ENCODE measurements at places on chromosomes 1 and 21. TPM values are rescaled to one million over a fixed set of nuclear protein-coding genes. Genes with fewer than 3 reads are reported as not detected.
A peak's percentile ranks its signal among the peaks of the same experiment; 100 is the strongest.

GRCh38 chr1:182325339-182325738 lies 66.3 kb downstream of the GLUL start:
- DNase-seq: no peak

The LCE1A gene
- total RNA-seq: not detected

DNA sequence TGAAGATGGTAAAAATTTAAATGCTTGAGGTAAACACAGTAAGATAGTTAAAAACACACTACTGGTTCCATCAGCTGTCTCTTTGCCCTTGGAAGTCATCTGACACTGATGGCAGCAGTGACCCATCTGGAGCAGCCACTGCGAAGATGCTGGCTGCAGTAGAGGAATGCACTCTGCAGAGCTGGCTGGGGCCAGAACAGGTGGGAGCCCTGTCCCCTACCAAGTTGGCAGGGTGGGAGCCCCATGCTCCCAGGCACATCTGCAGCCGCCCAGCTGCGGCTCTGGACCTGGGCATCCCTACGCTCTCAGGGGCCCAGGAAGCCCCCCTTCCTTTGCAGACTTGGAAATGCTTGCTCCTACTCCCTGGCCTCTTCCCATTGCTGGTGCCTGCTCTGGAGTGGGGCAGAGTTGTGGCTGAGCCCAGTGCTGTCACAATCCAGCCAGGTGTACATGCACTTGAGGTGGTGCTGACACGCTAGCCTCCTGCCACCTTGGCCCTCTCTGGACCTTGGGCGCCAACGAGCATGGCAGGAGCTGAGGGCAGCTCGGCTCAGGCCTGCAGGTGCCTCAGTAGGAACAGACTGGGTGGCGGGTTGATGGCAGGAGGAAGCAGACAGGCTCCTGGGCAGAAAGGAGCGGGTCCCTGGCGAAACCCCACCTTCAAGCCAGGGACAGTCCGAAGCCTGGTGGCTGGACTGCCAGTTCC lies 227.0 kb downstream of the FGGY start:
- no peak for DNase-seq

- DNase-seq: peak; percentile 41
These were observed 131.5 kb downstream of the CNIH3 start for GRCh38 chr1:224747578-224747977.

Data from SJCRH30 (cell line).